ENCODE measurements at places on chromosomes 2 and 18.

- no peak for DNase-seq
These were observed 65.2 kb downstream of the LTBP1 start for GRCh38 chr2:33011941-33012340.

DNA sequence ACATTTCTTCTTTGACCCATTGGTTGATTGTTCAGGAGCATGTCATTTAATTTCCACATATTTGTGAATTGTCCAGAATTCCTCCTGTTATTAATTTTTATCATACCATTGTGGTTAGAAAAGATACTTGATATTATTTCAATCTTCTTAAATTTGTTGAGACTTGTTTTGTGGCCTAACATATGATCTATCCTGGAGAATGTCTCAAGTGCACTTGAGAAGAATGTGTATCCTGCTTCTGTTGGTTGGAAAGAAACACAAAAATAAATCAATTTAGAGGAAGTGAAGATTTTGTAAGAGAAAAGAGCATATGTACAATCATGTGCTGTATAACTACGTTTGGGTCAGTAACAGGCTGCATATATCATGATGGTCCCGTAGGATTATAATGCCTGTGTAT, 118.6 kb upstream of the CDC42EP3 start:
- DNase-seq = no peak

DNA sequence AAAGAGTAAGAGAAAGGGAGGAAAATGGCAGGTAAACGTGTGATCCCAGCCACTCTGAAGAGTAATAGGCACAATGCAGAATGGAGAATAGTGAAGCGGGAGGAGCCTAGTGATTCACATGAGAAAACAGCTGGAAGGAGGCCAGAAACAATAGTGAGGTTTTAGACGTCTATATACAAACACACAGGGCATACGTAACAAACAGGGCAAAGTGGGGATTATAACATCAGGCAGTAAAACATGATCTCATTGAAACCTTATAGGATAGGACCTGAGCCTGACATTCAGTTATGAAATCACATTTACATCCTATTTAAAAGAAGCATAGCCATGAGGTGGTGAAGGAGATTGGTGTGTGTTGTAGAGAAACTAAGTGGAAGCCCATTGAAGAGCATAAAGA, 33.0 kb upstream of the GATA6 start:
- no peak for DNase-seq

GRCh38 chr2:212540341-212540740, 1.7 kb upstream of the ERBB4 start:
- DNase-seq = no peak

DNA sequence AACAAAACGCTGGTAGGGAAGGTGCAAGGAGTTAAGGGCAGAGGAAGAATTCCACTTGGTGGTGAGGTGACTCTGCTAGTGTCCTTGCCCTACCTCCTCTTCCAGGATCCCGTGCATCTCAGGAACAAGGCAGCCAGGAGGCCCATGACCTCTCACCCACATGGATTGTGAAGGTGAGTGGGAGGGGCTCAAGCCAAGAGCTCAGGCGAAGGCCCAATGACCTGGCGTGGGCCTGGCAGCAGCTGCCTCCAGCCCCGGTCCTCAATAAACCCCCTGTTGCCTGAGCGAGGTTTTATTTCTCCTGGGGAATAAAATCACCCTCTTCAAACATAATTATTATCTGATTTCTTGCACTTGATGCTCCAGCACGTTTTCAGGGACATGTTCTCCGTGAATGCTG, 28.2 kb downstream of the LAMA1 start:
- no peak for DNase-seq
